ENCODE measurements at places on chromosomes 3 and 15.
A peak's percentile ranks its signal among the peaks of the same experiment; 100 is the strongest.

DNA sequence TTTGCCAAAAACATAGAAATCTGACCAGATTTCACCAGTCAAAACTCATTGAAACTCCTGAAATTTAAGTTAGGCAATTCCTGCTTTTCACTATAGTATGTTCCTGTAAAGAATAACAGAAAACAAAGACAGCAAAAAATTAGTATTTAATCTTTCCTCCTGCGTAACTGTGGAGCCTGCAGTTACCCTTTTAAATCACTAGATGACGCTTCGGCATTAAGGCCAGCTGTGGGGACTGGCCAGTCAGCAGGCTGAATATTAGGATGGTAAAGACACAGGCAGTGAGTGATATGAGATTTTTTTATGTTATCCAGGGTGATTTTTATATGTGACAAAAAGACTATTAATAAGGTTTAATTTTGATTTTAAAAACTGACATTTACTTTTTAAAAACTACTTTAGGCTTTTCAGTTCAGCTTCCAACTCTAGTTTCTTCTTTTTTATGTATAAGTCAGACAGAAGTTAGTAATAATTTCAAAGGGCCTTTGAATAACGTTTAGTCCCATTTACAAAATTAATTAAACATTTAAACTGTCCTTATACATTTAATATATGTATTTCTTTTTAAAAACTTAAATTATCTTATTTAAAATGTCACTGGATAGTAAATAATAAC, 165.1 kb downstream of the PPM1L start:
- peak; percentile 72 for DNase-seq

DNA sequence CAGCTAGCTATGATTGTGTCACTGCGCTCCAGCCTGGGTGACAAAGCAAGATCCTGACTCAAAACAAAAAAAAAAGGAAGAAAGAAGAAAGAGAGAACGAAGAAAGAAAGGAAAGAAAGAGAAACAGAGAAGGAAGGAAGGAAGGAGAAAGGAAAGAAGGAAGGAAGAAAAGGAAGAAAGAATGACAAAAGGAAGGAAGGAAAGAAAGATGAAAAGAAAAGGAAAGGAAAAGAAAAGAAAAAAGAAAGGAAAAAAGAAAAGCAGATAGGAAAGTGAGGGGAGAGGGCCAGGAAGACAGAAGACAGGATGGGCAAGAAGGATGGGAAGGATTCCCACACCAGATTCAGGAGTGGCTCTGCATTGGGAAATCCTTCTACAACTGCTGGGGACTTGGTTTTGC, 44.9 kb downstream of the GOLGA6L2 start:
- DNase-seq: no peak

GRCh38 chr3:106067711-106068110, 198.9 kb upstream of the CBLB start:
- DNase-seq: no peak

- no peak for DNase-seq
These were observed 34.5 kb upstream of the BNC1 start for GRCh38 chr15:83318861-83319415.

Data from AG08395 (cell line).